Activated CD8-positive, alpha-beta memory T cell treated with anti-CD3 and anti-CD28 coated beads, Interleukin-2, amount 10 ng/mL, durations not matched to agents 7 days and 5 days (primary cell): ENCODE measurements at places on chromosomes 12 and 14. TPM values are rescaled to one million over a fixed set of nuclear protein-coding genes. Genes with fewer than 3 reads are reported as not detected.

GRCh38 chr14:32709027-32709426 lies 229.7 kb upstream of the NPAS3 start:
- no peak for DNase-seq
- H3K4me1 ChIP-seq: no peaks in the 10 kb centered on the region
- H3K36me3 ChIP-seq: no peaks in the 10 kb centered on the region
- no peaks in the 10 kb centered on the region for H3K27me3 ChIP-seq
- no peak overlapping the region for H3K4me3 ChIP-seq

DNA sequence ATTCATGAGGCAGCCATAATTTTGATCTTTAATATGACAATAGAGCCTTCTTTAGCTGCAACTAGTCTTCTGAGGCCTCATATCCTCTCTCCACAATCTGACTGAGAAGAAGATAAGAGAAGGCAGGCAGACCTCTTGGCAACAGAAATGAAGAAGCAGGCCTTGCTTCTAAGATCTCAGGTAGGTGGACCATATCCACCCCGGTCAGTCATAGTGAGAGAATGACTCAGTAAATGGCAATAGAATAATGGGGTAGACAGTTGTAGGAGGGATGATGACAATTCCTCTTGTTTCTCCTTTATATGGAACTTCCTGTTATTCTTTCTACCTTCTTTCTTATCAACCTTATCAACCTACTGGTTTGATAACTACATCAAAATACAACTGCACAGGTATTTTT lies 246.7 kb upstream of the G2E3 start:
- H3K4me3 ChIP-seq: no peak overlapping the region
- no peaks in the 10 kb centered on the region for H3K36me3 ChIP-seq
- no peaks in the 10 kb centered on the region for H3K4me1 ChIP-seq

DNA sequence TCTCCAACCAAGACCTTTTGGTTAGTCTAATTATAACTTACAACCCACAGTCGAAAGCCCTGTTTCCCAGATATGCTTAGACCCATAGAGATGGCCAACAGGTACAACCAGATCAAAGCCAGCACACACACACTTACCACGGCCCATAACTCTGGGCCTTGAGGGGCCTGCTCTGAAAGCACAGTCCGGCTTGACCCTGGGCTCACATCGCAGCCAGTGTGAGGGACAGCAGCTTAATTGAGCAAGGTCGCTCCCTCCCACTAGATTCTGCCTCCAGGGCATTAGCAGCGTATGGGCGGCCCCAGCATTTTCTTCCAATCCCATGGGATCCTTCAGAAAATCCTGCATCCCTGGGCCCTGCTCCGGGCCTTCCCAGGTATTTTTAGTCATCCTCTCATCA lies 157.4 kb upstream of the FKBP4 start:
- H3K4me1 ChIP-seq: peaks cover 11% of the 10 kb centered on the region
- H3K36me3 ChIP-seq: no peaks in the 10 kb centered on the region
- H3K4me3 ChIP-seq: no peak overlapping the region
- peaks cover 32% of the 10 kb centered on the region for H3K27me3 ChIP-seq

DNA sequence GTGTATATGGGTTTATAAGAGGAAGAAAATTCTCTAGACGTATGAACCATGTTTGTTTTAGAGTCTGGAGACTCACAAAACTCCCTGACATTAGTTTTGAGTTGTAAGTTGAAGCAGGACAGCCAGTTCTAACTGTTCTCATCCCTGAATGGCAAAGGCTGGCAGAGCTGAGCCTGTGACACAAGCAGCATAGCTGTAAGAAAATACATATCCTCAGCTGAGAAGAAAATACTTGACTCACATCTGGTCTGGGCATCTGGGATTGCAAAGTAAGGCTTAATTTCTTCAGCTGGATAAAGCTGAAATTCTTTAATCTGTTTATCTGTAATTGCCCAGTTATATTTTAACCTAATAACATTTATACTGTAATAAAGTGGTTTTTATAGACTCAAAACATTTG lies 156.3 kb downstream of the PELI2 start:
- H3K36me3 ChIP-seq: no peaks in the 10 kb centered on the region
- no peak overlapping the region for H3K4me3 ChIP-seq
- no peaks in the 10 kb centered on the region for H3K27me3 ChIP-seq
- DNase-seq: no peak
- H3K27ac ChIP-seq: no peak overlapping the region

DNA sequence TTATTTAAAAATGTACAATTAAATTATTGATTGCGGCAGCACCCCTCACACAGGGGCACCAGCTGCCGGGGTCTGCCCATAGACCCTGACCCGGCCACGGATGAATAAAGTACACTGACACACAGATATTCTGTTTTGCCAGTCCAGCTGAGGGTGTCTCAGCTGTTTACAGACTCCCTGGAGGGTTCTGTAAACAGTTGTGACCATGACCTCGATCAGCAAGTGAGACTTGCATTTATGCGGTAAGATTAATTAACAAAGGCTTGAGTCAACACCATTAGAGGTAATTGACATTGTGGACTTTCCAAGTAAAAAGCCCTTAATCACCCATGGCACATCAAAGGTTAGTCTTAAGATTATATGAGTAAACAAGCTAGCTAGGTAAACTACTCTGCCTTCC lies 94.3 kb downstream of the FUT8 start:
- H3K36me3 ChIP-seq: peaks cover 48% of the 10 kb centered on the region
- H3K4me1 ChIP-seq: peaks cover 25% of the 10 kb centered on the region
- no peak overlapping the region for H3K4me3 ChIP-seq
- H3K27ac ChIP-seq: no peak overlapping the region

- no peak overlapping the region for H3K4me3 ChIP-seq
- DNase-seq: no peak
- no peak overlapping the region for H3K27ac ChIP-seq
Observed at GRCh38 chr12:26610774-26611173, 222.2 kb downstream of the ITPR2 start.

CLEC14A gene
- not detected for total RNA-seq
